ENCODE measurements at places on chromosomes 7 and 10.

GRCh38 chr7:74280985-74281384 is 8.2 kb upstream of the CLIP2 start:
- no peaks in the 10 kb centered on the region for H3K36me3 ChIP-seq
- H3K4me3 ChIP-seq = no peak overlapping the region
- peak overlapping the region; percentile 58 for H3K27ac ChIP-seq
- DNase-seq = no peak
- no peaks in the 10 kb centered on the region for H3K27me3 ChIP-seq

GRCh38 chr10:52668024-52668423 is 104.6 kb downstream of the MBL2 start:
- no peak overlapping the region for H3K4me3 ChIP-seq
- no peaks in the 10 kb centered on the region for H3K4me1 ChIP-seq
- H3K27ac ChIP-seq = no peak overlapping the region
- H3K36me3 ChIP-seq = peaks cover 14% of the 10 kb centered on the region
- no peak for DNase-seq
- H3K27me3 ChIP-seq = no peaks in the 10 kb centered on the region

DNA sequence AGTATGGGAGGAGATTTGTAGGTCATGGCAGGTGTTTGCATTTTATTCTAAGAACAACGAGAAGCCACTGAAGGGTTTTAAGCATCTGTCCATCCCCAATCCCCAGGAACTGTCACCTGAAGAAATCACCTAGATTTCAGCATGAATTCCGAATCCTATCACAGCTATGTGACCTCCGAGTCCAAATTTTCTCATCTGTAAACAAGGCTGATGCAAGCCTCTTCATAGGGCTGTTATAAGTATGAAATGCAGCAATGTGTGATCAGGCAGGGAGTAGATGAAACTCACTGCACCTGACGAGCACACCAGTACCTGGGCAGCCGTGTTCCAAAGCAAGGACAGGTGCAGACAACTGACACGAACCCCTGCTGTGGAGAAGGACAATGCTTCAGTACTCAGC is 14.0 kb downstream of the HABP2 start:
- no peak for DNase-seq
- no peak overlapping the region for H3K4me3 ChIP-seq
- no peaks in the 10 kb centered on the region for H3K36me3 ChIP-seq
- H3K27ac ChIP-seq = no peak overlapping the region
- peaks cover 9% of the 10 kb centered on the region for H3K27me3 ChIP-seq

- H3K27me3 ChIP-seq = peaks cover 38% of the 10 kb centered on the region
- H3K36me3 ChIP-seq = no peaks in the 10 kb centered on the region
- H3K4me3 ChIP-seq = peak overlapping the region; percentile 85
- H3K27ac ChIP-seq = peak overlapping the region; percentile 92
Measured at GRCh38 chr10:21173802-21174714, 276.9 kb upstream of the NEBL start.

DNA sequence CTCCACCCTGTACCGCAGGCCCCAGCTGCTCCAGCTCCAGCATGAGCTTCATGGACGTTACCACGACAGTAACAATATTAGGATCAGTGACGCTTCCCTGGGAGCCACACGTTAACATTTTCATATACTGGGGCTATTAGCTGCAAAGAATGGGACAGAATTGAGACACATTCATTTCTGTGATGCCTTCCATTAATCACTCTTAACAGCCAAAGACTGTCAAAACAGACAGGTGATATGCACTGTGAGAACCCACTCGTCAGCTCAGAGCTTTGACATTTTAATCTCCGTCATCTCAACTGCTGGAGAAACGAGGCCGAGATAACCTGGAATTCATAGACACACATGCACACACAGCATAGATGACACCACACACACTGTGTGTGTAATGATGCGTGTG is 408.4 kb upstream of the SHH start:
- peaks cover 15% of the 10 kb centered on the region for H3K27me3 ChIP-seq
- H3K27ac ChIP-seq = no peak overlapping the region
- no peaks in the 10 kb centered on the region for H3K36me3 ChIP-seq
- H3K4me3 ChIP-seq = no peak overlapping the region

GRCh38 chr10:103921750-103922195 is 3.8 kb upstream of the STN1 start:
- H3K27me3 ChIP-seq = no peaks in the 10 kb centered on the region
- H3K27ac ChIP-seq = no peak overlapping the region
- no peak overlapping the region for H3K4me3 ChIP-seq
- H3K4me1 ChIP-seq = peaks cover 29% of the 10 kb centered on the region
- H3K36me3 ChIP-seq = no peaks in the 10 kb centered on the region

DNA sequence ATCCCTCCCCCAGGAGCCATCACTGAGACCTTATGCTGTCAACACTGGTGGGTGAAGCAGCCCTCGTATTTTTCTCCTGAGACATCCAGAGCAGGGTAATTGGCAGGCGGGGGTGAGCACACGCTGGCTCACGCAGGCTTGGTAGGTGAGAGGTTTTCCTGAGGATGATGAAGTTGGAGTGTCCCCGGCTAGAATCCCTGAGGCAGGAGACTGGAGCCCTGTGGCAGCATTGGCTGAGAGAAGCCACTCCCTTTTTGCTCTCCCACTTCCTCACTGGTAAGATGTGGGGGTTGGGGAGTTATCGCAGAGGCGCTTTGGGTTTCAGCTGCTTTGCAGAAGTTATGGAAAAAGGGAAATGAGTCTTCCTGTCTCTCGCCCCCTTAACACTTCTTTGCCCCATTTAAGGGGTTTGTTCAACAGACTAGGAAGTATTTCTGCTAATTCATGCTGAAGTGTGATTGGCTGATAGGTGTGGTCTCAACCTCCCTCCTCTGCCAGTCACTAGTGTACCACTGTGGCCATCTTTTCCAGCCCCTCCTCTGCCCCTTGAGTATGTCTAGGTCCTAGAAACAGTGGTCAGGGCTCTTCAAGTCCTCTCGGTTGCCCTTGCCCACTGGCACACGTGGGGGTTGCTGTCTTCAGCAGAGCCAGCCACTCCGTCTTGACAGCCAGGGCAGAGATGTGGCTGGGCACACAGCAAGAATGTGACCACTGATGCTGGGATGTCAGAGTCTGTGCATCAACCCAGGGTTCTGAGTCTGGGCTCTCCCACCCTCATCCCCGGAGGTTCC is 5.7 kb downstream of the ARPC1B start:
- H3K27me3 ChIP-seq = no peaks in the 10 kb centered on the region
- peak overlapping the region; percentile 33 for H3K4me3 ChIP-seq
- H3K4me1 ChIP-seq = peaks cover 13% of the 10 kb centered on the region
- DNase-seq = no peak

DNA sequence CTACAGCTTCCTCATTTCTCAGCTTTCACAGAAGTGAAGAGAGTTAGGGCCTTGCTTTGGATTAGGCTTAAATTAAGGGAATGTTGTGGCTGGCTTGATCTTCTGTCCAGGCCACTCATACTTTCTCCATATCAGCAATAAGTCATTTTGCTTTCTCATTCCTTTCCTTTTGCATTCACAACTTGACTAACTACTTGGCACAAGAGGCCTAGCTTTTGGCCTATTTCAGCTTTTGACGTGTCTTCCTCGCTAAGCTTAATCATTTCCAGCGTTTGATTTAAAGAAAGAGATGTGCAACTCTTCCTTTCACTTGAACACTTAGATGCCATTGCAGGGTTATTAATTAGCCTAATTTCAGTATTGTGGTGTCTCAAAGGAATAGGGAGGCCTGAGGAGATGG is 712.0 kb downstream of the INHBA start:
- H3K4me3 ChIP-seq = no peak overlapping the region
- no peak for DNase-seq
- no peak overlapping the region for H3K27ac ChIP-seq
- peaks cover 9% of the 10 kb centered on the region for H3K4me1 ChIP-seq

GRCh38 chr7:44575054-44575453 is 1.3 kb upstream of the DDX56 start:
- H3K27me3 ChIP-seq = no peaks in the 10 kb centered on the region
- H3K27ac ChIP-seq = peak overlapping the region; percentile 98
- H3K4me3 ChIP-seq = peak overlapping the region; percentile 98
- H3K4me1 ChIP-seq = peaks cover 30% of the 10 kb centered on the region

GRCh38 chr10:42646687-42647640 is 8.6 kb upstream of the ZNF33B start:
- peak overlapping the region; percentile 26 for H3K27ac ChIP-seq
- peaks cover 15% of the 10 kb centered on the region for H3K4me1 ChIP-seq
- H3K4me3 ChIP-seq = no peak overlapping the region
- no peaks in the 10 kb centered on the region for H3K36me3 ChIP-seq
- no peak for DNase-seq
- no peaks in the 10 kb centered on the region for H3K27me3 ChIP-seq

DNA sequence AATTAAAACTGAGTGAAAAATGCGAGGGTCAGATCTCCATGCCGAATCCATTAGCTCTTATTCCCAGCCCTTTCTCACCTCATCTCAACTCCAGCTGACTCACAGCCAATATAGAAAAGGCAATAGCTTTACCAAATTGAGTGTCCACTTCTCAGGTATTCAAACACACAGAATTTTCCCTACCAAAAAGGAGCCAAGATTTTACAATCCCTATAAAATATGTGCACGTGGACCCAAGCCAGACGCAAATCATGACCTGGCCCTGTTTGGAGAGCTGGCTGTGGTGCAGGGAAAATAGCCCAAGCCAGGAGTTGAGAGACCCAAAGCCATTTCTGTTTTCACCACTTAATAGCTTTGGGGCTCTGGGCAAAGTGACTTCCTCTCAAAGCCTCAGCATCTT is 379.7 kb upstream of the AUTS2 start:
- no peak overlapping the region for H3K27ac ChIP-seq
- H3K36me3 ChIP-seq = no peaks in the 10 kb centered on the region
- H3K4me1 ChIP-seq = peaks cover 5% of the 10 kb centered on the region
- H3K27me3 ChIP-seq = peaks cover 57% of the 10 kb centered on the region

DNA sequence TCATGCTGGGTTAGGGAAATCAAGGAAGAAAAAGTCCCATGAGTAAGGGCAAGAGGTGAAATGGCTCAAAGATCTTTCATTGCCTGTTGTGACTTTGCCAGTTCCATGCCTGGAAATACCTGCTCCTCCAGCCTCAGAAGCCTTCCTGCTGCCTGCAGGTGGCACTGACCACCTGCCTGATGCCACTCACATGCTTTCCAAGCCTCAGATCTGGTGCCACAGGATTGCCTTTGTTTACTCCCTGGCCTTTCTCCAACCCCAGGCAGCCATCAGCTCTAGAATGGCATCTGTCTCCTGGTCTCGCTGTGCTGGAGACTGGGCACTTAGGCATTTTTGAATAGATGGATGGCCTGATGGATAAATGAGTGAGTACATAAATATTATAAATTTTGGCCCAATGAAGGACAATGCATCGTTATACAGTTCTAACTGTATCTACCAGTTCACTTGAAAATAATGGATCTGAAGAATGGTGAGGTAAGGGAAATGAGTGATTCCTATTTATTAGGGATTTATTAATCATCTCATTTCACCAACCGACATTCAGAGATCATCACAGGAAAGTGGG is 657.2 kb downstream of the INHBA start:
- H3K27ac ChIP-seq = no peak overlapping the region
- peaks cover 16% of the 10 kb centered on the region for H3K4me1 ChIP-seq
- no peaks in the 10 kb centered on the region for H3K27me3 ChIP-seq

DNA sequence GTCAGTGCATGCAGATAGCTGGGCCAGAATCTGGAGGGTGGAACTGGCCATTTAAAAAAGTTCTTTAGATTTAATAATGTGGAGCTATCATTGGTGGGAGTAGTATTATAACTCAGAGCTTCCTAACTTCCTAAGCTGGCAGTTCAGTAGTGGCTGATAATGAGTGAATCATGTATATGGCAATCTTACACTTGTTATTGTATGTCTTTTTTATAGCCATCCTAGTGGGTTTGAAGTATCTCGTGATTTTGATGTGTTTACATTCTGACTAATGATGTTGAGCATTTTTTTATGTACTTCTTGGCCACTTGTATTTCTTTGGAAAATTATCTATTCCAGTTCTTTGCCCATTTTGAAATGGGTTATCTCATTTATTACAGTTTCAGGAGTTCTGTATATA is 15.4 kb downstream of the TFAM start:
- no peak overlapping the region for H3K27ac ChIP-seq
- H3K36me3 ChIP-seq = peaks cover 5% of the 10 kb centered on the region
- no peak for DNase-seq
- H3K27me3 ChIP-seq = no peaks in the 10 kb centered on the region
- no peaks in the 10 kb centered on the region for H3K4me1 ChIP-seq

- DNase-seq = no peak
- no peak overlapping the region for H3K4me3 ChIP-seq
- no peaks in the 10 kb centered on the region for H3K36me3 ChIP-seq
- no peaks in the 10 kb centered on the region for H3K27me3 ChIP-seq
- no peak overlapping the region for H3K27ac ChIP-seq
Measured at GRCh38 chr10:33780961-33781360, 446.5 kb upstream of the NRP1 start.

- no peaks in the 10 kb centered on the region for H3K36me3 ChIP-seq
- no peak for DNase-seq
- H3K4me1 ChIP-seq = no peaks in the 10 kb centered on the region
Measured at GRCh38 chr10:123081896-123082295, 53.9 kb upstream of the HMX3 start.

GRCh38 chr10:114674346-114674745 is 16.3 kb upstream of the ABLIM1 start:
- H3K27ac ChIP-seq = no peak overlapping the region
- H3K4me1 ChIP-seq = peaks cover 4% of the 10 kb centered on the region
- no peaks in the 10 kb centered on the region for H3K27me3 ChIP-seq
- DNase-seq = no peak
- H3K36me3 ChIP-seq = no peaks in the 10 kb centered on the region
